ENCODE measurements at places on chromosomes 13 and 19.

DNA sequence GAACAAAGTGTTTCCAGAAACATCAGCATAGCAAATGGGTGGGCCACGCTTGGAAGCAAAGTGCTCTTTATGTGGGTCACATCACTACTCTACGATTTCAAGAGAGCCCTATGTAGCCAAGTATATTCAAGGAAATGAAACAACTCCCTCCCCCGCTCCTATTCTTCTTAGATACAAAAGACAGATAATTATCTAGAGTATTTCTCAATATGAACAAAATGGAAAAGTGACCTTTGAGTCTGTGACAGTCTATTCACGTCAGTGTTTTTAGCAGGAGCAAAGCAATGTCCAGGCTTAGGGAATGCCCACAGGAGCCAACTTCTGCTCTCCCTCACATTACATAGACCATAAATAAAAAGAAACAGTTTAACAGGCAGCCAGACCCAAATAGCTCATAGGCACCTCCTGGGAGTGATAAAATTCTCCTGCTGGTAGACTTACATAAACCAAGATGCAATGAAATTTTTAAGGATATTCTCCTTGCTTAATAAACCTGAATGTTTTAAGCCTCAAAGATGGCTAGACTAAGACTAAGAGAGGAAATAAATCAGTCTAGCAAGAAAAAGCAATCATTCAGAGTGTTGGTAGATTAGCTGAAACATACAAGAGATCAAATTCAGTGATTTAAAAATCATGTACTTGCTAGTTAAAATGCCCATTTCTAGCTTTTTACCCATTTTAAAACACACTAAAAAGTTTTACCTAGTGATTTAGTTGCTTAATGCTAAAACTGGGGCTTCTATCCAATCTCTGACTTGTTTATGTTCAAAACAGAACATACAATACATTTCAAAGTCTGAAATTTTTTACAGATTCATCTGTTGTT lies 182.8 kb downstream of the RGCC start:
- DNase-seq = no peak

GRCh38 chr13:110580800-110581199 lies 19.3 kb upstream of the RAB20 start:
- peak; percentile 27 for DNase-seq

DNA sequence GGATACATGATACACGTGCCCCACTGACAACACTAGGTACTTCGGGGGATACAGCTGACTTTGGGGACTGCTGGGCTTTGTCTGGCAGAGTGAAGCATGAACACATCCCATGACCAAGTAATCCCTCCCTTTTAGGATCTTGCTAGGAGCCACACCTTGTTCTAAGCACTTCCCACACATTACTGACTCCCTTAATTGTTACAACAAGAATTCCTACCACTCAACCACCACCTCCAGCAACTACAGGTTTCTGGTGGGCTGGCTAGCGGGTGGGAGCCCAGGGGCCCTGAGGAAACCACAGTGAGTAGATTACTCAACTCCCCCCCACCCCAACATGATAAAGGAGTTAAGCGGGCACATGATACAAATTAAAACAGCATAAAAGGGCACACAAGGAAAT lies 7.2 kb upstream of the SLC35E1 start:
- no peak for DNase-seq

GRCh38 chr13:80881034-80881433 lies 540.1 kb upstream of the SPRY2 start:
- no peak for DNase-seq

DNA sequence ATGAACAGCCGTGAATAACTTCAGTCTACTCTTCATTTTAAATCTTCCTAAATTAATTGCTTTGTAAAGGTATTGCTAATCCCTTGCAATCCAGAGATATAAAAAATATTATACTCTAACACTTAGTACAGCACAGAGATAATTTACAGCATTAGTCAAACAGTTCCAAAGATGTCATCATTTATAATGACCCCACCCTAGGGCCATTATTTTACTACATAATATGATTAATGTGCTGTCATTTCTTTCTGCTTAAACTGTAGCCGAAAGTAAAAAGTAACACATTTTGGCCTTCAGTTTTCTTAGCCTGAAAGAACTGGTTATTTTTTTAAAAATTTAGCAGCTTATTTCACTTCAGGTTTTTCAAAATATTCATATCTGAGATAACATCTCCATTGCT lies 256.3 kb upstream of the RFC3 start:
- no peak for DNase-seq

DNA sequence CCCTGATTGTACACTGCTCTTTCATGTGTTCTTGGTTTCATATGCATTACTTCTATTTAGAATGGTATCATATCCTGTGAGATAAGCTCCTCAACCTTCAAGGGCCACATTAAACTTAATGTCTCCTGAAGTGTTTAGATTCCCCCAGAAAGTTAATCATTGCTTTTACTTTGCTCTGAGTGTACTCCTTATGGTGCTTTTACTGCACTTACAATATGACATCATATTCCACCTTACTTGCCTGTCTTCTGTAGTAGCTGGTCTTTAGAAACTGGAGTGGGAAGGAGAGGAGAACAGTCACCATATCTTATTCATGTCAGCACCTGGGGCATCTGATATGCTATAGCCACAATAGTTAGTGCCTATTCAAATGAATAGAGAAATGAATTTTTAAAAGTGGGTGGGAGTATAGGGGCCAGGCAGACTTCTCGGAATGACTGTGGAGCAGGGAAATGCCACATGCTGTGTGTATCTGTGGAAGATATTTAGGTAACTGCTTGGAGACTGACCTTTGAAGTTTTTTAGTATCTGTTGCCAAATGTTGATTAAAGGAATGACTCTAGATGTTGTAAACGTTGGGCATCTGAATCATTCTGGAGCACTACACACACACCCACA lies 40.2 kb downstream of the SLAIN1 start:
- DNase-seq = no peak

- no peak for DNase-seq
These were observed 106.1 kb downstream of the RAB20 start for GRCh38 chr13:110455444-110455843.

DNA sequence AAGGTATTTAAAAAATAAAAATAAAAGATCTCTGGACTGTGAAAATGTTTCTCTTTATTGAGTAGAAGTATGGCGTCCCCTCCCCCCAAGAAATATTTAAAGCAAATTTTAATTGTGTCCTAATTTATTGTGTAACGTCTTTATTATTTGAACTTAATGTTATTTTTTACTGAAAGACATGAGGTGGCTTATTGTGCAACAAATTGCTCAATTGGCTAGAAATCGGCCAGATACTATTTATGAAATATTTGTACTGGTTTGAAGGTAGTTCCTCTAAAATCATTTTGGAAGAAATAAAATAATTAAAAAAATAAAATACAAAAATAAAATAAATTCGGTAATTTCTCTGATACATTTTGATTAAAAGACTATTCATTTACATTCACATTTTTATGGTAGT lies 162.3 kb downstream of the DACH1 start:
- DNase-seq = no peak

GRCh38 chr19:44401139-44402115 lies at the start of gene ZNF285:
ZNF285 (minus strand) TSS chr19:44401608; CDS start chr19:44397213, 4,395 bp downstream.
- no peak for DNase-seq

GRCh38 chr13:110354123-110354627 lies 47.1 kb downstream of the COL4A2 start:
- DNase-seq = no peak

DNA sequence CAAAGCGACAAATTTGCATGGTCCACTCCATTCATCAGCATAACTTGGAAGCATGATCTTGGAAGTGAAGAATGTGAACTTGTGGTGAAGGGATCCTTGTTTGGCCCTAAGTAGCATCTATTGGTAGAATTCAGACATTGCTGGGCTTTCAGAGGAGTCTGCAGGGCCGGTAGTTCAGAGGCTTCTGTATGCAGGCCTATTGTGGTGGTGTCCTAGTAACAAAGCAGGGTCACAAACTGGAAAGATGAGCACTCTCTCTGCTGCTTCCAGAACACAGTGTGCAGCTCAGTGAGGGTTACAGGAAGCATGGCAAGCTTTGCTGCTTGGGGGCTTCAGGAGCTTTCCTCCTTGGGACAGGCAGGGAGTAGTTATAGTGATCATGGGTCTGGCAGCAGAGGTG lies 206.0 kb downstream of the TDRD3 start:
- DNase-seq = no peak
